ENCODE measurements at places on chromosomes 1 and 21. TPM values are rescaled to one million over a fixed set of nuclear protein-coding genes. Genes with fewer than 3 reads are reported as not detected.

FTCD gene
- total RNA-seq = 0.65 TPM

BCL2L15 gene
- total RNA-seq = 0.03 TPM

IL10RB gene
- 46.7 TPM for total RNA-seq

ZBTB17 gene
- total RNA-seq = 34.9 TPM

FMOD gene
- total RNA-seq = 32.6 TPM

OR2G6 gene
- total RNA-seq = not detected

LCE2B gene
- not detected for total RNA-seq

LINGO4 gene
- not detected for total RNA-seq
